GM23248 (cell line): ENCODE measurements at places on chromosomes 3 and 15. TPM values are rescaled to one million over a fixed set of nuclear protein-coding genes. Genes with fewer than 3 reads are reported as not detected.

GRCh38 chr3:40057786-40058185 lies 248.4 kb downstream of the MYRIP start:
- DNase-seq: peak; percentile 63

ROPN1 gene
- not detected in 2 replicates for total RNA-seq

TMEM212 gene
- not detected in 2 replicates for total RNA-seq

C3orf20 gene
- not detected in 2 replicates for total RNA-seq

CCDC54 gene
- not detected in 2 replicates for total RNA-seq

GRCh38 chr15:32652178-32652577 lies 10.7 kb downstream of the SCG5 start:
- DNase-seq: no peak

- DNase-seq: peak; percentile 56
These were observed 8.7 kb downstream of the SRP14 start for GRCh38 chr15:40029979-40030893.

GRCh38 chr3:13598201-13598600 lies 49.3 kb downstream of the FBLN2 start:
- DNase-seq: no peak

- DNase-seq: peak; percentile 70
These were observed 1.3 kb downstream of the ZNF710 start for GRCh38 chr15:90002428-90002844.

GRCh38 chr3:71310359-71310979 lies 273.1 kb downstream of the FOXP1 start:
- peak; percentile 94 for DNase-seq

CFAP20DC gene
- 1.9 and 8.2 TPM in 2 replicates for total RNA-seq

- peak; percentile 76 for DNase-seq
These were observed 45.5 kb downstream of the NEK11 start for GRCh38 chr3:131072099-131072559.

GORASP1 gene
- 63.8 and 184 TPM in 2 replicates for total RNA-seq

DNA sequence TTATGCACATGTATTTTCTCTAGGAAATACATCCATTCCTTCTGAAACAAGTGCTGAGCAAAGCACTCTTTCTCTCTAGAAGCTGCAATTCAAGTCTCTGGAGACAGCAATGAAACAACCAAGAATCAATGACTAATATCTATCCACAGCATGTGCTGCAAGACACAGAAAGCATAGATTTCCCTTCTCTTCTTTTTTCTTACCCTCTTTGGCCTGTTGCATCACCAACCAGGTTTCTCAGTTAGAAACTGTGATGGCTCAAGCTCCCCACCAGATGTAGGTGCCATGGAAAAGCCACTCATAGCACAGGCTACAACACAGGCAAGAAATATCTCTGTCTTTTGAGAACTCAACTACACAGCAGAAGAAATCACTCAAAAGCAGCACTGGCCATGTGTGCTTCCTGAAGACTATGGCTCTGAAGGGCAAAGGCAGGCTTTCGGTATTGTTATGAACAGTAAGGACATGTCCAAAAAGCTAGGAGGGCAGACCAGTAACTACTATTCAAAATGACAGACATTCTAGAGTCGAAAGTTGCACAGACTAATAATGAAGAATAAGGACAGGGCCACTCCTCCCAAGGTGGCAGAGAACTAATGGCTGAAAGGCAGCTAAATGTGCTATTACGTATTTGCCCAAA lies 15.5 kb downstream of the ZDHHC3 start:
- DNase-seq: peak; percentile 46

DNA sequence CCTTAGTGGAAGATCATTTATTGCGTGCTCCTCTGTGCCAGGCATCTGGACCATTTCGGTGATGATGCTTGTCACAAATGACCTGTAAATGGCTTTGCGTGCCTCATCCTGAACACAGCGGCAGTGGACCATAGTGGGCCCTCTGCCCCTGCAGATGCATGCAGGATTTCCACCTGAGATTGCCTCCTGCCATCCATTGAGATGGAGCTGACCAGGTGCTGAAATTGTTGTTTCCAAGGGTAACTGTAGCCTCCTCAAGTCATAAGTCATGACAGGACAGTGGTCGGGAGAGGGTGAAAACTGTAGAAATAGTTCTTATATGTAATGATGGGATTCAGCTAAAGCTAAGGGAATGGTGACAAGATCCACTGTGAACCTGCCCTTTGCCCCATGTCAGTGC lies 35.5 kb downstream of the CLSTN2 start:
- DNase-seq: no peak

DNA sequence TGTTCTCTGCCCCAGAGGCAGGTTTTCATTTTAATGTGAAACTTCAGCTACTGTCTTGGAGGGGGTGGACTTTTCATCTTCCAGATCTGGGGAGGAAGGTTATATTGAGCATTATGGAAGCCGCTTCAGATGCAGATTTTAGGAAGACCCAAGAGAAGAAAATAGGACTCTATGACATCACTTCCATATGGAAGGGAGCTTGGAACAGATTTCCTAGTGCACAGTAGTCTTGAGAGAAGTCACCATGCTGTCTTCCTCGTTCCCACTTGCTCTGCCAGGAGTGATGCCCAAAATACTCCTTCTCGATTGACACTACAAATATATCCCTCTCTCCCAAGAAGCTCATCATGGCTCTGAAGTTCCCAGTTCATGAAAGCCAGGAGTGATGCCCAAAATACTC lies 197.2 kb downstream of the ATP10A start:
- no peak for DNase-seq

CHRNA7 gene
- under 0.01 TPM in 1 of 2 replicates, not detected in the other for total RNA-seq

GRCh38 chr3:53828581-53828980 lies 17.6 kb downstream of the CHDH start:
- DNase-seq: no peak

DNA sequence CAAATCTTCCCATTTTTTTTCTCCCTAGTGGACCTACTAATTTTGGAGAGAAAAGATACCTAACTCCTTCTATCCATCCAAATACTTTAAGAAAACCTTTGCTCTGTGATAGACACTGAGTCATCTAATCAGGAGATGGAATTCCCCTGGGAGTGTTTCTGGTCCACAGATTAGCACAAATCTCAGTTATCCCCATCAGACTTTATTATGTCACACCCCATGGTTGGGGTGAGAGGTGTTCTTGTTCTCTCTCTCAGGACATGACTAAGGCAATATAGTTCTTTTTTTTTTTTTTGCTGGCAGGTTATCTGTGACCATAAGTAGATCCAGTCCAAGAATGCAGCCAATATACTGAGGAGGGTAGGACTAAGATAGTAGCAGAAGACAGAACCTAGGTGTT lies 15.8 kb downstream of the SLC9A9 start:
- peak; percentile 44 for DNase-seq

FOXL2 gene
- 3.6 and 3.7 TPM in 2 replicates for total RNA-seq

CCR3 gene
- not detected in 2 replicates for total RNA-seq

DNA sequence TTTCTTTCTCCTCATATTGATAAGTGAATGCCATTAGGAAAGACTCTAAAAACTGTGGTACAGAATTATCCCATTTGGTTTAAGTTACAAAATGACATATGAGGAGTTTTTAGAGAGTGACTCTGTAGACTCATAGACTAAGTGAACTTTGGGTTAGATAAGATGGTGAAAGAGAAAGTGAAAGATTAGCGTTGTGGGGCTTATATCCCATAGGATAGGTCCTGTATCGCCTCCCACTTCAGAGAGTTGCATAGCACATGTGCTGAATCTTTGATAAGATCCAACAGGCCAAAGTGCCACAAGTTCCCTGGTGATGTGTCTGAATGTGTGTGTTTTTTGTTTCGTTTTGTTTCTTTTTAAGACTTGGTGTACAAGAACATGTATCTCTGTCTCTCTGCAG lies 666.9 kb downstream of the MECOM start:
- no peak for DNase-seq

DNA sequence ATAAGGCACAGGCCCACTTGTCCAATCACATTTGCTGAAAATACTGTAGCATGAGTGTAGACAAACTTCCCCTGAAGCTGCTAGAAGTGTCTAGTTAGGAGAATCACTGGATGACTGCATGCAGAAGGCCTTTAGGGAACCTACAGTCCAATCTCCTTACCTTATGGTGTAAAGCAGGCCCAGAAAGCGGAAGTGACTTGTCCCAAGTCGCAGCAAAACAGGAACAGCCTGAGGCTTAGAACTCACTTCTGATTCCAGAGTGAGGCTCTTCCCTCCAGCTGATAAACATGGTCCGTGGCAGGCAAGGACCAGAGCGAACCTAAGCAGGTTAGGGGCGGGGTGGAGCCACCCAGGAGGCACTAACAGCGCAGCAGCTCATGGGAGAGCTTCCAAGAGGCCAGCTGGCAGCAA lies 2.5 kb downstream of the GRAMD2A start:
- DNase-seq: no peak

DNA sequence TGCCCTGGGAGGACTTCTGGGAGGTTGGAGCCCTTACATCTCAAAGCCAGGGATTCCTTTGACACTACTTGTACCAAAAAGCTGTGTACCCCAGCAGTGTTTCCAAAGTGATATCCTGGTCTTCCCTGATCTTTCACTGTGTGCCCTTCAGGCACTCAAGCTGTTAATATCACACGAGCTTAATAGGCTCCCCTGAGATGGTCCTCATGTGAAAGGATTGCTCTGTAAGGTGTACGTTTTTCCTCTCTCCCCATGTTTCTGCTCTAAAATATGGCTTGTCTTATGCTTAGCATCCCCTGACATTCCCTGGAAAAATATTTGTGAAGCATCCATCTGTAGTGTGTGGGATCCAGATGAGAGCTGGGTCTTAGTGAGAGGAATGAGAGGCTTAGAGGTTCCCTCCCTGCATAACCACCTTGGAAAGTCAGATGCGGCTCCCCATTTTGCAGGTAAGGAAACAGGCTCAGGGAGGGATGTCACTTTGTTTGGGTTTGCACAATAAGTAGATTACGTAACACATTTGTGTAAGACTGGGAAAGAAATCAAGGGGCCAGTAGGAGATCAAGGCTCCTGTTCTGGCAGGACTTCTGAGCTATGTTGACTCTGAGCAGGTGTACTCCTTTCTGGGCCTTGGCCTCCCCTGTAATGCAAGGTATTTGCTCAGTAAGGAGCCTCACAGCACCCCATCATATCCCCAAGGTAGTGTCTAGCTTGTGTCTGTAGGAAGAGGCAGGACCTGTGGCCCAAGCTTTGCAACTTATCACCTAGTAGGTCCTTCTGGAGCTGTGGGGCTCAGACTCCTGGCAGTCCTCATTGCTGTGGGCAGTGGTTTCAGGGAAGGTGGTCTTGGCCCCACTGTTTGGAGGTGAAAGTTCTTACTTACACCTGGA lies 667 bp upstream of the ACOX2 start:
- DNase-seq: peak; percentile 20

DNA sequence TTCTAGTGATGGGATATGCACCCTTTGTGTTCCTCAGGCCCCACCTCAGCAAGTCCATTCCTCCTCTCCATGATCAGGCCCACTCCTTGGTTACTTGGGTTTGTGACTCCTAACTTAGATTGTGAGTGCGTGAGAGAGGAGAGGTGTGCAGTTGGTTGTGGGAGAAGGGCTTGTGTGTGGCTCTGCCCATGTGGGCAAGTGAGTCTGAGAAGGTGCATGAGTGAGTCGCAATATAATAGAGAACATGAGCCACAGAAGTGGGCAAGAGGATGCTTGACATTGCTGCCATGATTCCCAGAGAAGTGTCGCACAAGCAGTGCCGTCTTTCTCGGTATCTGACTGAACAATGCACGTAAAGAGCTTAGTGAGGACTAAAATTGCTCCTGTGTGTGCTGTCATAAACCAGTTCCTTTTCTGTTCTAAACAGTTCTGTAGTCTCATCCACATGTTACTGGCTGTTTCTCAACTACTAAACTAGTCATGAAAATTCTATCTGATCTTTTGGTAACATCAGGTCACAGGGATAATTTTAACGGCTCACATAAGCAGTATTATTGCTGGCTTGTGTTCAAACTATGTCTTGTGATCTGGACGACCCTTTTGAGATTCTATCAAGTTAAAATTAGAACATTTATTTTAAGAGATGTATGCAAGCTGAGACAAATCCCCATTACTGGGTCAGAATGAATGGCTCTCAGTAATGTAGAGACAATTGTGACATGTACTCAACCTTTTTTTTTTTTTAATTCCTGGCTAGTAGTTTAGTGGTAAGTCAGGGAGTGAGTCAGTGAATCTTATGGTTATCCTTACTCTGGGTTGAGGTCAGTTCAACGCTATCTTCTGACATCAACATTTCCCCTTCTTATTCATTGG lies 25.6 kb downstream of the GYG1 start:
- DNase-seq: peak; percentile 96

DNAH1 gene
- 4.0 and 7.0 TPM in 2 replicates for total RNA-seq

- peak; percentile 66 for DNase-seq
These were observed 71.2 kb downstream of the CYP19A1 start for GRCh38 chr15:51267051-51267702.

- peak; percentile 76 for DNase-seq
These were observed 19.8 kb downstream of the LARP6 start for GRCh38 chr15:70833861-70834765.

STRA6 gene
- not detected in 2 replicates for total RNA-seq

DNA sequence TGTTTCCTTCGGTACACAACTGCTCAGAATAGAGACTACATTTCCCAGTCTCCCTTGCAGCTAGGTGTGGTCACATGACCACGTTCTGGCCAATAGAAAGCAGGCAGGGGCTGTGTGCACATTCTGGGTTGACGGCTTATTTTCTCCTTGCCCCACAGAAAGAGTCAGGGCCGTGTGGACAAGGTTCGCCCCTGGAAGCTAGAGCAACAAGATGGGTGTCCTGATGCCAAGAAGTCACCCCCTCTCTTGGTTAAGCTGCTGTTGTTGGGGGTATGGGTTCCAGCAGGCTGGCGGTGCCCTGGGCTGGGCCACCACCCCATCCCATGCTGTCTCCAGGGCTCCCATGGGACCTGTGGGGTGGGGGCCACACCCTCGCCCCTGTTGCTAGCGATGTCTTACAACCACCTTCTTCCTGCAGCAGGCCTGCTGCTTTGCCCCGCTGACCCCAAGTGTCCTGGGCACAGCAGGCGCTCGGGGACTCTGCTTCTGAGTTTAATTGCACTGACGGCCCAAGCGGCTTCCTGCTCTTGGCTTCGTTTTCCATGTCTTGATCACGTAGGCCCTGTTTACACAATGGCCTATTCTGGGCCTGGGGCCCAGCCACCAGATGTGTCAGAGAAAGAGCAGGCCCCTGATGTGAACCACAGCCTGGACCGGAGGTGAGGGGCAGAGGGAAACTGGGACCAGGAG lies 24.9 kb downstream of the ABTB1 start:
- peak; percentile 87 for DNase-seq

- no peak for DNase-seq
These were observed 3.5 kb upstream of the P2RY14 start for GRCh38 chr3:151281671-151282324.

- DNase-seq: no peak
These were observed 20.6 kb downstream of the GRM2 start for GRCh38 chr3:51727500-51727899.

DNA sequence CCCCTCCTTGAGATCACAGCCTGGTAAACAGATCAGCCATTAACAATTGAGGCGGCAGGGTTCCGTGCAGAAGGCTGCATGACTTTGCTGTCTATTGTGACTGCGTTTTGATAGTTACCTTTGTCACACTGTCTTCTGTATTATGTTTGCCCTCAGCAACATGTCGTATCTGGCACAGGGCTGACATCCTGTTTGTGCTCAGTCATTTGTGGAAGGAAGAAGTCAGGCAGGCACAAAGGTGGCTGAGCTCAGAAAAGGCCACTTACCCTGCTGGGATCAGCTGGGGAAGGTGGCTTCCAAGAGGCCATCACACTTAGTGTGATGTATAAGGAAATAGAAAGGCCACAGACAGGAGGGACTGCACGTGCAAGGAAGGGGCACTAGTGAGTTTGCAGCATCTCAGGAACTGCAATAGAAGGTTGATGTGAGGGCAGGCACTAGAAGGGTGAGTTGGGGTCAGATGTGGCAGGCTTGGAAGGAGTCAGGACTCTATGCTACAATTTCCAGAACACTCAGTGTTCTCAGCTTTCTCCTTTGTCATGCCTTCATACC lies 13.4 kb downstream of the PML start:
- no peak for DNase-seq
